HS-5 (cell line): ENCODE measurements at places on chromosomes 5 and 9.

- no peak for DNase-seq
Observed at GRCh38 chr5:142834504-142834903, 64.3 kb downstream of the ARHGAP26 start.

- DNase-seq = peak; percentile 35
Observed at GRCh38 chr9:6833518-6834192, 75.9 kb downstream of the KDM4C start.

- no peak for DNase-seq
Observed at GRCh38 chr5:173327084-173327947, 898 bp downstream of the STC2 start.

- no peak for DNase-seq
Observed at GRCh38 chr5:169435506-169436229, 134.7 kb upstream of the SLIT3 start.

- no peak for DNase-seq
Observed at GRCh38 chr5:10642367-10642766, 78.5 kb downstream of the ANKRD33B start.

DNA sequence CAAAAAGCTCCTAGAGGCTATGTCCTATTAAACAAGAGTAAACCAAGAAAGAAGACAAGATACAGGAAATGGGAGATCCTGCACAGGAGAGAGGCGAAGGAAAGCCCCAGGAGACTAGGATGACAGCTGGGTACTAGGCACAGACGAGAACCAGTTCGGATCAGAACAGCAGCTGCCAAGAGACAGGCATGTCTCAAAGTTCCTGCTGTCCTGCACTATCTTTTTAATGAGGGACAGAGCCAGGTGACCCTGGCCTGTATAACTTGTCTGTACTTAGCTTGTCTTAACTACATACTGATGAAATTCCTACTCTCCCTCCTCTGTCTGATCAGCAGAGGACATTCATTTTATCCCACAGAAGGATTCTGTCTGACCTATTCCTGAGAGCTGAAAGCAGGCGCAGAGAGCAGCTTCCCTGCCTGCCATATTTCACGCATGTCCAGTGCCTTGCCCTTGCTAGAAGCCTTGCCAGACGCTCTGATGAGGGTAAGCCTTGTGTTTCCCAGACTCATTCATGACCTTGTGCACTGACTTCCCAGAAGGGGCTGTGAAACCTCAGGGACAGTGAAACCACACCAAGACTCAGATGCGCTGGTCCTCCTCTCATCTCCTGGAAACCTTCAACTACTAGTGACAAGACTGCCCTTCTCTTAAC, 24.7 kb downstream of the TSC1 start:
- DNase-seq = no peak

DNA sequence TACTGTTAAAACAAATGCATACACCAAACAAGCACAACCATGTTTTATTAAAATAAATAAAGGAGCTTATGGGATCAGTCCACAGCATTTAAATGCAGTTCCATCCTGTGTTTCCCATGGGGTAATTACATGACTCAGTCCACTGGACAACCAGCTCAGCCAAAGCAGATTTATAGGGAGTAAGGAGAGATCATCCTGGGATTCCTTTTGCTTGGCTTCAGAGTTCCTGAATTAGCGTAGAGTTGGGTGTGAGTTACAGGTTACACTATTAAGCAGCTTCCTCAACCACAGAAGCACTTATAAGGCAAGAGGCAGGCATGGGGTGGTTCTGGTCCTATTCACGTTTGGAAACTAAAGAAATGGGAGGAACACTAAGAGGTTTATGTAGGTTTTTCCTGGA, 381.1 kb upstream of the ACTBL2 start:
- no peak for DNase-seq

- DNase-seq = no peak
Observed at GRCh38 chr5:153469423-153469822, 21.0 kb upstream of the GRIA1 start.
